Placental pericyte (primary cell): ENCODE measurements at places on chromosomes 4 and X. TPM values are rescaled to one million over a fixed set of nuclear protein-coding genes. Genes with fewer than 3 reads are reported as not detected.

Gene PCSK1N
- total RNA-seq: not detected in 2 replicates

Gene SCML2
- 0.22 and 0.72 TPM in 2 replicates for total RNA-seq

Gene FAM9B
- not detected in 2 replicates for total RNA-seq

Gene ERAS
- 0.22 TPM in 1 of 2 replicates, not detected in the other for total RNA-seq

Gene HNRNPH2
- 50.5 and 58.6 TPM in 2 replicates for total RNA-seq

Gene CENPU
- 1.1 and 30.8 TPM in 2 replicates for total RNA-seq

Gene PTCHD1
- total RNA-seq: under 0.01 TPM in 1 of 2 replicates, not detected in the other

Gene FGFRL1
- total RNA-seq: 15.9 and 30.4 TPM in 2 replicates

Gene PPEF2
- under 0.01 TPM in 1 of 2 replicates, not detected in the other for total RNA-seq

Gene TRIM75
- under 0.01 and 0.43 TPM in 2 replicates for total RNA-seq

Gene PPP1R2C
- total RNA-seq: not detected in 2 replicates

Gene PABPC1L2B
- total RNA-seq: not detected in 2 replicates

Gene UBE2D3
- total RNA-seq: 558 and 577 TPM in 2 replicates

Gene SPANXB1
- total RNA-seq: not detected in 2 replicates

Gene N4BP2
- 8.6 and 14.2 TPM in 2 replicates for total RNA-seq

Gene GLRA2
- not detected in 2 replicates for total RNA-seq

Gene ETDA
- total RNA-seq: not detected in 2 replicates

Gene JAKMIP1
- total RNA-seq: not detected in 2 replicates

Gene ARAP2
- under 0.01 and 3.0 TPM in 2 replicates for total RNA-seq

Gene FREM3
- under 0.01 TPM in 1 of 2 replicates, not detected in the other for total RNA-seq

Gene SNCA
- total RNA-seq: 4.9 and 7.9 TPM in 2 replicates

Gene PPM1K
- total RNA-seq: 24.1 and 25.6 TPM in 2 replicates

Gene APLN
- under 0.01 and 0.43 TPM in 2 replicates for total RNA-seq

Gene GAR1
- 4.3 and 5.5 TPM in 2 replicates for total RNA-seq

Gene AIMP1
- total RNA-seq: 21.8 and 26.3 TPM in 2 replicates

Gene TAF1
- total RNA-seq: 29.6 and 35.7 TPM in 2 replicates

Gene GABRG1
- total RNA-seq: not detected in 2 replicates

Gene TMEM150C
- 0.14 TPM in 1 of 2 replicates, not detected in the other for total RNA-seq

Gene VSIG4
- total RNA-seq: 0.14 TPM in 1 of 2 replicates, not detected in the other

Gene CT47B1
- total RNA-seq: not detected in 2 replicates

Gene PRPS2
- total RNA-seq: 22.8 and 32.2 TPM in 2 replicates

Gene DRD5
- not detected in 2 replicates for total RNA-seq

Gene NPFFR2
- total RNA-seq: 6.1 and 9.0 TPM in 2 replicates

Gene CLTRN
- total RNA-seq: 0.44 TPM in 1 of 2 replicates, not detected in the other

Gene TCP11X1
- total RNA-seq: not detected in 2 replicates

Gene NSUN7
- total RNA-seq: under 0.01 and 0.22 TPM in 2 replicates

Gene GAGE12F
- not detected in 2 replicates for total RNA-seq

Gene GLRA3
- total RNA-seq: not detected in 2 replicates

Gene ATP8A1
- total RNA-seq: under 0.01 and 2.4 TPM in 2 replicates

Gene OFD1
- 8.6 and 9.6 TPM in 2 replicates for total RNA-seq

Gene PNMA5
- total RNA-seq: not detected in 2 replicates

Gene ERCC6L
- under 0.01 and 12.2 TPM in 2 replicates for total RNA-seq

Gene SHROOM2
- 1.8 and 6.7 TPM in 2 replicates for total RNA-seq

Gene PFKFB1
- not detected in 2 replicates for total RNA-seq

Gene KIT
- total RNA-seq: under 0.01 and 2.0 TPM in 2 replicates

Gene CITED1
- total RNA-seq: 0.22 and 1.1 TPM in 2 replicates

Gene MAGEA1
- total RNA-seq: not detected in 2 replicates

Gene DOK7
- not detected in 2 replicates for total RNA-seq

Gene HSD17B13
- total RNA-seq: 0.14 and 0.22 TPM in 2 replicates

Gene SRD5A3
- total RNA-seq: 7.0 and 9.3 TPM in 2 replicates

Gene AKAP14
- total RNA-seq: not detected in 2 replicates

Gene TGIF2LX
- total RNA-seq: not detected in 2 replicates

Gene DUX4
- total RNA-seq: not detected in 2 replicates

Gene HSFX3
- total RNA-seq: not detected in 2 replicates

Gene TRIM61
- total RNA-seq: 2.7 and 4.2 TPM in 2 replicates

Gene AMTN
- total RNA-seq: 0.43 TPM in 1 of 2 replicates, not detected in the other

Gene CORIN
- under 0.01 and 1.1 TPM in 2 replicates for total RNA-seq

Gene TLR2
- total RNA-seq: 0.22 and 0.29 TPM in 2 replicates

Gene CXCL6
- total RNA-seq: 10.6 and 46.2 TPM in 2 replicates

Gene MAP7D3
- 11.2 and 15.0 TPM in 2 replicates for total RNA-seq
